Left kidney (tissue), 8 donors: ENCODE measurements at places on chromosomes 4 and X. TPM values are rescaled to one million over a fixed set of nuclear protein-coding genes. Genes with fewer than 3 reads are reported as not detected.
A peak's percentile ranks its signal among the peaks of the same experiment; 100 is the strongest.

- DNase-seq, result no peak
Measured at GRCh38 chr4:22385611-22386011, 130.3 kb downstream of the ADGRA3 start.

DNA sequence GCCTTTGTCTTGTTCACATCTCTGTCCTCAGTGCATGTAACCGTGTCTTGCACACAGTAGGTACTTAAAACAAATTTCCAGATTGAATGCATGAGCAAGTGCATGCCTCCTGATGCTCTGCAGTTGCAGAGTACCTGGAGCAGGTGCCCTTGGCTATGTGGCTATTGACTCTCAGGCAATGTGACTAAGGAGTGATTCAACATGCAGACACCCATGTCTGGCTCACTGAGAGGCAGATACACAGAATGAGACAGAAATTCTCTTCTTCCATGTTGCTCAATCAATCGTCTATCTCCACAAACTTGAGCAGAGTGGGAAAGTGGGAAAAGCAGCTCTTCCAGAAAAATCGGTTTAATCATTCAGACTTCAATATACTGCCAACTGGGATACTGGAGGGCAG lies 111.0 kb downstream of the CHRDL1 start:
- no peak for DNase-seq

Gene TRIM60
- polyA plus RNA-seq, result not detected

- DNase-seq, result no peak
Measured at GRCh38 chr4:81607950-81608349, 136.2 kb upstream of the RASGEF1B start.

- DNase-seq, result no peak
Measured at GRCh38 chr4:58225460-58225859, 1115.3 kb upstream of the IGFBP7 start.

DNA sequence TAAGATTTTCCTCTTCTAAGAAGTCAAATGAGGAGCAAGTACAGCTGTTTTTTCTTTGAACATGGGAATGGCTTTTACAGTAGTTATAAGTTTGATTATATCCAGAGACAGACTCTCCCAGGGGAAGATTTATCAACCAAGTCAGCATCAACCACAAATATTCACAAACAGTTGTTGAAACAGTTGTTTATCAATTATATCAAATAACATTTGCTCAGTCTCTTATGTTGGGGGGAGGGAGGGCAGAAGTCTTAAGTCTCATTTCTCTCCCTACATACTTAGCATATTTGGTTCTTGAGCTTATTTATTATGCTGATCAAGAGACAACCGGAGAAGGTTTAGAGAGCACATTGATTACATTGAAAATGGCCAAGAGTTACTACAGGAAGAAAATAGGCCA lies 110.1 kb downstream of the FBXO8 start:
- no peak for DNase-seq

Gene FAM9B
- 0.25 TPM for polyA plus RNA-seq

DNA sequence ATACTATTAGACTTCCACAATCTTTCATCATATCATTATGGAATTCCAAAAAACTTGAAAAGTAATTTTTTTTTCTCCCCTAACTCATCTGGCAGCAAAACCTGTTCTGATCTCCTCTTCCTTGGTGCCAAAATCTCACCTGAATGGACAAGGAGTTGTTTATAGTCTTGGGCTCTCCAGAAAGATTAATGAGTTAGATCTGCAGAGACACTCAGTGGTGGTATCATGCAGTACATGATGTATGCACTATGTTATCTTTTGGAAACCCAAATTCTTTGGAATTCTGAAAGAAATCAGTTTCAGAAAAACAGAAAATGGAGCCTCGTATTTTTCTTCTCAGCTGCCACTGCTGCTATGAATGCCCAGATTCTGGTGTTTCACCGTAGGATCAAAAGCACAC lies 11.7 kb downstream of the GPM6B start:
- no peak for DNase-seq

GRCh38 chr4:1265351-1265750 lies 16.4 kb upstream of the CTBP1 start:
- DNase-seq, result no peak

DNA sequence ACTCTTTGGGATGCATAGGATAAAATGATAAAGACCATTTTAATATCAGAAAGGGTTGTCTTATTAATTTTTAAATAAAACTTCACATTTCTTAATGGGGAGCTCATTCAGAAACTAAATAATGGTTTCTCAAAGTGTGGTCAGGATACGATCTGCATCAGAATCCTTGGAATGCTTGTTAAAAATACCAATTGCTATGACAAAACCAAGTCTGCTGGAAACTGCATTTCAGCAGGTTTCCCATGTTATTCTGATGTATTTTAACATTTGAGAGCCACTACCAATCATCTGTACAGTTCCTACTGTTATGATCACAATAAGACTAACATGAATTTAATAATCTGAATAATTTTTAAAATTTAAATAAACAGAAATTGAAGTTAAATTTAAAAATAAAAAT lies 115.1 kb downstream of the SOWAHB start:
- DNase-seq, result no peak

DNA sequence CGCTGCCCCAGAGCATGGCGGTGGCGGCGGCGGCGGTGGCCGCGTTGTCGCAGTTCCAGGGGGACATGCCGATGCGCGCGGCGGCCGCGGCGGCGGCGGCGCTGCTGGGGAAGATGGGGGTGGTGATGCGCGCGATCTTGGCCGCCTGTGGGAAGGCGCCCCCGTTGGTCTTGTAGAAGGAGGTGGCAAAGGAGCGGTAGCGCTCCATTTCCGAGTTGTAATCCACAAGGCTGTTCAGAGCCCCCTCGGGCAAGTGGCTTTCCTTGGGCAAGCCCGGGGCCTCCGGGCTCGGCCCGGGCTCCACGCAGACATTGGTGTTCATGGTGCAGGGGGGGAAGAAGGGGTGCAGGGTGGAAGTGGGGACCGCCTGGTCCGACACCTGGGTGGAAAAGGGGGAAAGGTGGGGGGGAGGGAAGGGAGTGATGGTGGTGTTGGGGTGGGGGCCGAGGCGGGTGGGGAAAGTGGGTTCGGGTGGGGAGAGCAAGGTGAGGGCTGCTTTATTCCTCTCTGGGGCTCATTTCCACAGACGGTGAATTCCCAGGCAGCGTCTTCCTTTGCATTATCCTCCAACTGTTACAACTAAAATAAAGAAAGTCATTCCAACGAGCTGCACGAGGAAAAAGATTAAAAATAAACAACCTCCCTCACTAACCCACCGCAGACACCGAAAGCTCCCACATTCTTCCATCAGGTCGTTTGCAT lies 3.1 kb downstream of the CXXC4 start:
- peak; percentile 40 for DNase-seq

Gene MAP7D2
- 5.1 TPM for polyA plus RNA-seq

Gene USP17L12
- polyA plus RNA-seq, result not detected

DNA sequence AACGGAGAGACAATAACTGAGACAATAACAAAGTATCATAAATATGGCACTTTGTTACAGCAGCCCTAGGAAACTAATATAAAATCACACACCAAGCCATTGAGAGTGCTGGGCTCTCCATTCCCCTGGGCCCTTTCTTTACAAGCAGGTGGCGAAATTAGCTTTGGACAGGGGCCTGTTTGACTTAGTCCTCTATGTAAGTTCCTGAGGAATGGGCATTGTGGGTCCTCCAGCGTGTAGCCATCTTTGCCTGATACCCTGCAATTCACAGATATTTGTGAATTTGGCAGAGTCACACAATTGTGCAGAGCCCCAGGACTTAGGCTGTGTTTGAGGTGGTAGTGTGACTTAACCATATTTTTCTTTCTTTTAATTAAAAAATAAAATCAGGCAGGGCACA lies 67.6 kb downstream of the BCOR start:
- no peak for DNase-seq

Gene FOXP3
- 0.85 TPM for polyA plus RNA-seq
